Progenitor cell of endocrine pancreas (in vitro differentiated cells): ENCODE measurements at places on chromosomes 3 and 15.

GRCh38 chr3:183427196-183427875 is 1.1 kb downstream of the MCF2L2 start:
- no peak for DNase-seq

DNA sequence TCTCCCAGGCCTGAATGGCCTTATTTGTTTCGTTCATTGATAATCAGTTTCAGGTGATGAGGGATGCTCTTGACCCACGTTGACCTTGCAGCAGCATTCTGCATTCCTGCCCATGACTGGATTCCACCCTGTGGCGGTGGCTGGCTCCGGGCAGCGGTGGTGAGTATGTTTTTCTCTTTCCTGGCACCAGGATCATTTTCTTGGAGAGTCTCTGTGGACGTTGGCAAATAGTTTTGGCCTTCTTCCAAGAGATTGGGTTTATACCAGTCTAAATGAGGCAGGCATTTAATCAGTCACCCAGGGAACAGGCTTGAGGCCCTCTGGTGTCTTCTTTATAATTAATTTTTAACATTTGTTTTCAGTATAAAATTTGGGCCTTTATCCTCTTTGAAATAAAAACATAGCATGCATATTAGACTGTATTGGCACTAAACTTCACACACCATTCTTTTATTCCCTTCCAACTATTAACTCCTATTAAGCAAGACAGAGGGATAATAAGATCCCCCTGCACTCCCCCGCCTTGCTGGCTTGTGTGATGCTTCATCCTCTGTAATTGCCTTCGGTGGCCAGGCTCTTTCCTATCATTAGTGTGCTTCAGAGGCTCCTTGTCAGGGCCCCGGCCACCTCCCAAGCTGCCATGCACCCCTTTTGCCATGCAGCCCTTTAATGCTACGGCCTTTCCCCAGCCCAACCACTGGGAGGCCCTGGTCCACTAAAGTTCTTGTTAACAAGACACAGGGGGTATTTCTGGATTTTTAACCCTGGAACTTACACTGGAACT is 176.2 kb upstream of the TOPAZ1 start:
- DNase-seq = no peak

DNA sequence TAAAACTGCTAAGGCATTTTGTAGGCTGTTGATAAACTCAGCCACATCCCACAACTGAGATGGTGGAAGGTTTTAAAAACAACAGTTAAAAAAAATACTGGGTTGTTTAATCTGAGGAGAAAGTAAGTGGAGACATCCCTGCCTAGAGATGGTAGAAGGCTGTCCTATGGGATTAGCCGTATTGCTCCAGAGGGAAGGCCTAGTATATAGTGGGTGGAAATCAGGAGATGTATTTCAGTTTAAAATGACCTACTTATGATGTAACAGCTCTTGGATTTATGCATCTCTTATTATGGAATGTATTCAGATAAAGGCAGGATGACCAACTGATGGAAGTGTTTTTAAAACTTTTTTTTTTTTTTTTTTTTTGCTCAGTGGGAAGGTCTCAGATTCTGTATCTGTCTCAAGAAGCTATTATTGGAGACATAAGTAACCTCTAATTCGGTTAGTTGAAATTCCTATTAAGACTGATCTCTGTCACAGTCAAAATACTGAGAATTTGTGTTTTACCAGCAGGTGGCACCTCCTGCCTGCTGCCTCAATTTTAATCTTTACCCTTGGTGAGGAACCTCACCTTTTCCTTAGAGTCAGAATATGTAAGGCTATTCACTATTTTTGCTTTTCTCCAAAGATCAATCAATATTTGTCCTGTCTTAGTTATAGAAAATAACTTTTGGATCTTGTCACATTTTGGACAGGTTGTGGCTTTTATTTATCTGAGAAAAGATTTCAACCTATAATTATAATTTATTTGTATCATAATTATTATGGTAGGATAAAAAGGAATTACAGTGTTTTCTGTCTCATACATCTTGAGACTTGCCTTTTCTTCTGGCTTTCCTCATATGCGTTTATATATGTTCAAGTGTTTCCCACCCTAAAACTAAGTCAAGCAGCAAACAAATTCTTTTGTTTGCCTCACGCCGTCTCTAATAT is 63.0 kb downstream of the VPS8 start:
- DNase-seq = peak; percentile 15

DNA sequence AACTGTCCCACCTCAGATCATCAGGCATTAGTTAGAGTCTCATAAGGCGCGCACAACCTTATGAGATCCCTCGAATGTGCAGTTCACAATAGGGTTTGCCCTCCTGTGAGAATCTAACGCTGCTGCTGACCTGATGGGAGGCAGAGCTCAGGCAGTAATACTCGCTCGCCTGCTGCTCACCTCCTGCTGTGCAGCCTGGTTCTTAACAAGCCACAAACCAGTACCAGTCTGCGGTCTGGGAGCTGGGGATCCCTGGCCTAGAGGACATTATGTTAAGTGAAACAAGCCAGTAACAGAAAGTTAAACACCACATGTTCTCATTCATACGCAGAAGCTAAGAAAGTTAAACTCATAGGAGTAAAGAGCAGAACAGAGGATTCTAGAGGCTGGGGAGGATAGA is 47.0 kb downstream of the MAP3K13 start:
- DNase-seq = no peak

- DNase-seq = no peak
Observed at GRCh38 chr3:173893066-173893465, 495.5 kb downstream of the NLGN1 start.

- no peak for DNase-seq
Observed at GRCh38 chr3:16136055-16136454, 38.4 kb upstream of the GALNT15 start.

DNA sequence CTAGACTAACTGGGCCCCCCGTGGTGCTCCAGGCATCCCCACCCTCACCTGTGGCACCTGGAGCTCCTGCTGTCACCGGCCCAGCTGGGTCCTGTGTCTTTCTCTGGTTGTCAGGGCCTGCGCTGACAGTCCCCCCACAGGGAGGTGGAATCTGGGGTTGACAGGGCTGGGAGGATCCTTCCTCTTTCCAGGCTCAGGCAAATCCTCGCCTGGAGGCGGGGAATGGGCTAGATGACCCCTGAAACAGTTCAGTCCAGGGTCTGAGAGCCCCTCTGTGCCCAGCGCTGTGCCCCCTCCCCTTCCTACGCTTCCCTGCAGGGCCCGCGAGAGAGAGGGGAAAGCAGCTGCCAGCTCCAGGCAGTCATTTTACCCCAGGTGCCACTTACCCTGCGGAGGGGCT is 50.1 kb upstream of the MCF2L2 start:
- no peak for DNase-seq

DNA sequence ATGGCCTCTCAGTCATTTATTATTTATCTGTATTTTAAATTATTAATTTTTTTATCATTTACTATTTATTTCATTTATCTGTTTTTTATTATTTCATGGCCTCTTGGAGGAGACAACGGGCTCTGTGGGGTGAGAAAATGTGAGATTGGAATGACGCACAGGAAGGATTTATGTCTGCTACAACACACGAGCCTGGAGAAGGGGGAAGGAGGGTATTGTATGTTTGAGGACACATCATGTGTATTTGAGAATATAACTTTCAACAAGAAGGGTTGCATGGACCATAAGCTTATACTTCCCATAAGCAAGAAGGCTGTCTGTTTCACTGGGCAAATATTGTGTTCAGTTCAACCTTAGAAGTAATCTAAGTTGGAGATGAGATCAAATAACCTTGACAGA is 31.7 kb downstream of the LSM3 start:
- no peak for DNase-seq

DNA sequence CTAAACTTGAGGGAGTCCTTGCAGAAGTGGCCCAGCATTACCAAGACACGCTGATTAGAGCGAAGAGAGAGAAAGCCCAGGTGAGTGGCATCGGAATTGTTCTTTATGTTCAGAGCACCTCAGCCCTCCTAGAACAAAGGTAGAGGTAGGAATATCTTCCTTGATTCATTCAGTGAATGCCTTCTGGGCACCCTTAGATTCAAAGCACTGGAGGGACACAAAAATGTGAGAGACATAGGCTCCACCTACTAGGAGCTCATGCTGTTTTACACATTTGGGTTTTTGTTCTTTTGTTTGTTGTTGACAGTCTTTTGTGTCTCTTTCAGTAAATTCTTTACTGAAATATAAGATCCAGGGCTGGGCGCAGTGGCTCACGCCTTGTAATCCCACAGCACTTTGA is 68.2 kb downstream of the IQGAP1 start:
- no peak for DNase-seq

DNA sequence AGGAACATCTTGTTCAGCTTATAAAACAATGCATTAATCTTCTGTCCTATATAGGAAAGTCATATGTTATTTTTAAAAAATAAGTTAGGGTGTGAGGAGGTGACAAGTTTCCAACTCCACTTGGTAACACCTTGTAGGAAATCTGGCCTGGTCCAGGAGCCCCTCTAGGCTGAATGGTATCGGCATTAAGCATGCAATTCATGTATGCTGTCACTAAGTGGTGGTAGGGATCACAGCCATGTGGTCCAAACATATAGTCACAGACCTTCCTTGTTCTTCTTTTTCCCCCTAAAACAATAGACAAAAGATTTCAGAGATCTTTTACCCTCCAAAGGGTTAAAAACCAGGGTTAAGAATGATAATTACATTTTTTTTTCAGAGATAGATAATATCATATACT is 4.2 kb upstream of the APBA2 start:
- DNase-seq = no peak

GRCh38 chr3:176872771-176873209 is 324.5 kb downstream of the TBL1XR1 start:
- DNase-seq = no peak

- no peak for DNase-seq
Observed at GRCh38 chr3:127856801-127857200, 34.5 kb upstream of the MGLL start.

- no peak for DNase-seq
Observed at GRCh38 chr3:37491776-37492175, 317.4 kb upstream of the LRRFIP2 start.

DNA sequence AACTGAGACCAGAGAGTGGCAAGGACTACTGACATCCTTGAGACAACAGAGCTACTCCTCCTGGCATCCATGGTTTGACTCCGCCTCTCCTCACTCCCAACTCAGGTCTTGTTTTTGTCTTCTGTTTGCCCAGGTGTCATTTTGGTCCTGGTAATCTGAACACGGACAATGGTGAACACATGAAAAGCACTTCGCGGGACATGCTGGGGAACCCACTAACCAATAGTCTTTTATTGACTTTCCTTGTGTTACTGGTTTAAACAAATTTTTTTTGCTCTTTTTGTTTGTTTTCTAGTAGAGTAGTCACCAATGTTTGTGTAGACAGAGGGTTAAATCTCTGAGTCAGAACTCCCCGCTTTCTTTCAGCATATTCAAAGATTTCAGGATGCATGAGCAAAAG is 38.4 kb downstream of the LARP6 start:
- DNase-seq = no peak

GRCh38 chr15:54564166-54564565 is 585.9 kb downstream of the UNC13C start:
- DNase-seq = no peak

- no peak for DNase-seq
Observed at GRCh38 chr3:50395070-50395860, 35.9 kb upstream of the TMEM115 start.

DNA sequence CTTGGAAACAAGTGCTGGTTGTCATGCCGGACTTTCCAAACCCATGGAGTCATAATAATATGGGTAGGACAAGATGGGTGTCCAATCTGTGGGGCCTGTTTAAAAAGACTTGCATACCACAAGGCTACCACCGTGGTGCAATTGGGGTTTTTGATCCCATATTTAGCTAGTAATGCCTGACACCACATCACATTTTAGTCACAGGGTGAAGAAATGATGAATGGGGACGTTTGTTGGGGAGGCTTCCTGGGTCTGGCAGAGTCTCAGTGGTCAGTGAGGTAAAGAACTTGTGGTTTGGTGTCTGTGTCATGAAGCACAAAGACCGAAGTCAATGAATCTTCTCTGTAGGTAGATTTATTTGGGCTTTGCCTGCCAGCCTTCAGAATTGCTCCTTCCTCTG is 31.0 kb downstream of the P3H2 start:
- no peak for DNase-seq

DNA sequence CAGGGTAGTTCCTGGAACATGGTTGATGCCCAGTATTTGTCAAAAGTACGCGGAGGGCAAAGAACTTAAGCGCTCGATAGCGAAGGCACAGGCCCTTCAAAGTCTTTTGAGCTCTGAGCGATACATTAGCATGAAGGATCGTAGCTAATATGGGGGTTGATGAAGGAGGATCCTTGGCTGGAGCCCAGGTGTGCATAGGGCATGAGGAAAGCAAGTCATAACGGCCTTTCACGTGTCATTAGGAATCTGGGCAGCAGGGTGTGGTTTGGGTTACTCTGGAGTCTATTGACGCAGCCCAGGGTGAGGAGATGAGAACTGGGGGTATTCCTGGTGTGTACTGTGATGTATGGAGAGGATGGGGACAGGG is 31.7 kb downstream of the SPINK8 start:
- no peak for DNase-seq

DNA sequence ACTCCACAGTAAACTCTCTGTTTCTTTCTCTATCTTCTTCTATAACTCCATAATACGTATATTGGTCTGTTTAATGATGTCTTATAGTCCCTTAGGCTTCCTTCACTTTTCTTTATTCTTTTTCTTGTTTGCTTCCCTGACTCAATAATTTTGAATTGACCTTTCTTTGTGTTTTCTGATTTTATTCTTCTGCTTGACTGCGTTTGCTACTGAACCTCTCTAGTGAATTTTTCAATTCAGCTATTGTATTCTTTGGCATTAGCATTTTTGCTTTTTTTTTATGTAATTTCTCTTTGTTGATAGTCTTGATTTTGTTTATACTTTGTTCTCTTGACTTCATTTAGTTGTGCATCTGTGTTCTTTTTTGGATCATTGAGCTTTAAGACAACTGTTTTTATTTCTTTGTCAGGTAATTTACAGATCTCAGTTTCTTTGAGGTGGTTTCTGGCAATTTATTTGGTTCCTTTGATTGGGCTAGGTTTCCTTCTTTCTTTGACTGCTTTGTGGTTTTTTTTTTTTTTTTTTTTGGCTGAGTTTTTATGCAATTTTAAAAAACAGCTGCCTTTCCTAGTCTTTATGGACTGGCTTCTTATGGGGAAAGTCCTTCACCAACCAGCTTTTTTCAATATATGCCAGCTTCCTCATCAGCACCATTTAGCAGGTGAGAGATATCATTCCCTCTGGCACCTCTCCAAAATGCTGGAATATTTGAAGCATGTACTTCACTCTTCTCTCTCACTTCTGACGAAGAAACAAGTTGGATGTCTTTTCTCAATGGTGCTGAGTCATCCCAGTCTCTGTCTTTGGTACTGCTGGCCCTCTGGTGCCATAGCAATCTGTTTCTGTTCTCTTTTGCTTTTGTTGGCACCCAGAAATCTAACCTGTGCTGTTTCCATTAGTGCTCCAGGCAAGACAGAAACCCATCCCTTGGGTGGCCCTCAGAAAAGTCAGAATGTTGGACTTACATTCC is 17.6 kb downstream of the RSRC1 start:
- no peak for DNase-seq
